ENCODE measurements at places on chromosomes 2 and 18. TPM values are rescaled to one million over a fixed set of nuclear protein-coding genes. Genes with fewer than 3 reads are reported as not detected.

DNA sequence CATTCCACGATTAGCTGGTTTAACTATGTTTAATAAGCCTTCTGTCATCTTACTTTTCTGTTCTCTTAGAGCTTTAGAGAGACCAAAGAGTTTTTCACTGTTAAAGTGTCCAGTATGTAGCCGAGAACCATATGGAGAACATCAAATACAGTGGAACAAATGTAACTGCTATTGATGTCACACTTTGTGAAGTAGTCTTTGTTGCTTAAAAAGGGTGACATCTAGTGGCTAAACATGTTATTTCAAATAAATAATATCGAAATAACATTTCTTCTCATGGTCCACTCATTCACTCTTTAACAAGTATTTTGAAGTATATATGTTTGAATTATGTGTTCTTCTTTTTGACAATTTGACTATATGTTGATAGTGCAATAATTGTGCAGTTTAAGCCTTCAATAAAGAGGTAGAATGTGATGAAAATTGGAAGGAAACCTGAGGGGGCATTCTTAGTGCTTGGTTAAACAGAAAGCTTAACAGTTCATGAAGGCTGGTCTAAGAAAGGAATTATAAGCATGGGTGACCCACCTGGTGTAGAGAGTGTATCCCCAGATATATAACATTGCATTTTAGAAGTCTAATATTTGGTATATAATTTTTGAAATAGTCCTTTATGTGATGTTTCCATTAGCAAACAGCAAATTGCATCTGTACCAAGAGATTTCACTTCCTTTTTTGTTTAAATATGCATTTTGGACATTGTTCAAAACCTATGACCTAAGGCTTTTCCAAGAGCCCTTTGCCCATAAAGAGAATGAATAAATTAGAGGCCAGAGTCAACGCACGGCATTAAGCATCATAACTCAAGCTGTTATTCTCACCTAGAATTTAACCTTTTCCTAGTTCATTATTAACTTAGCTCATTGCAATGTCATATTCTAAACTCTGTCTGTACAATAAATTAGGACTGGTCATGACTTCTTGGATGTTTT is 112.1 kb downstream of the KYNU start:
- DNase-seq = no peak

GRCh38 chr18:22538426-22538825 is 120.7 kb upstream of the CTAGE1 start:
- no peak for DNase-seq

GRCh38 chr2:59232394-59233165 is 991.5 kb upstream of the FANCL start:
- DNase-seq = no peak

- peak; percentile 83 for DNase-seq
These were observed 18.3 kb downstream of the YPEL5 start for GRCh38 chr2:30165050-30165520.

- no peak for DNase-seq
These were observed 330.6 kb downstream of the RND3 start for GRCh38 chr2:150156876-150157275.

- DNase-seq = no peak
These were observed 43.9 kb upstream of the ACADL start for GRCh38 chr2:210269148-210269547.

- no peak for DNase-seq
These were observed 253.1 kb upstream of the ZNF521 start for GRCh38 chr18:25604894-25605597.

PSMD1 gene
- 80.5 TPM for total RNA-seq

MOCOS gene
- 0.05 TPM for total RNA-seq

EHD3 gene
- total RNA-seq = 0.44 TPM

Measured in activated CD4-positive, alpha-beta T cell treated with anti-CD3 and anti-CD28 coated beads, Interleukin-2, amount 10 ng/mL, durations not matched to agents 7 days and 5 days (primary cell).